ENCODE measurements at places on chromosomes 16 and 17.

GRCh38 chr16:30958175-30959079 lies 873 bp downstream of the SETD1A start:
- no peak for DNase-seq

DNA sequence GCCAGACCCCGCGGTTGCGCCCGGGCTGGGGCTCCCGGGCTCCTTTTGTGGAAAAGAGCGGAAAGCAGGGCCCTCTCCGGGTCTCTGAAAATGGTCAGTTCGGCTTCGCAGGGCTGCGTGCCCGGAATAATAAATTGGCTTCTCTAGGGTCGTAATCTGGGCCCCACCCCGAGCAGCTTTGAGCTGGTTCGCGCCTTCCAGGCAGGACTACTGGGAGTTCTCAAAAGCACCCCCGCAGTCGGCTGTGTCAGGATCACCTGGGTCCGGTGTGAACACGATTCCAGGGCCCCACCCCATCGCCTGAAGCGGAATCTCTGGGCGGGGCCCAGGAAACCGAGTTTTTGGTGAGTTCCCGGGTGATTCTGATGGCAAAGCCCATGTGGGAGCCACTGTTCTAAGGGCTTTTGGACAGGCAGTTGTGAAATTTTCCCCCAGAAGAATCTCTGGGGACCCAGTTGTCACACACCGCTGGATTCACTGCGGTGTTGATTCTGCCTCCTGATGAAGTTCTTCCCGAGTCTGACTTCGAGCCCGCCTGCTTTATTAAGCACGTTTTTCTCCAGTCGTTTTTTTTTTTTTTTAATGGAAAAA lies 77.0 kb downstream of the MRC2 start:
- no peak for DNase-seq

- no peak for DNase-seq
Observed at GRCh38 chr16:28589069-28589468, 7.8 kb downstream of the SULT1A2 start.

DNA sequence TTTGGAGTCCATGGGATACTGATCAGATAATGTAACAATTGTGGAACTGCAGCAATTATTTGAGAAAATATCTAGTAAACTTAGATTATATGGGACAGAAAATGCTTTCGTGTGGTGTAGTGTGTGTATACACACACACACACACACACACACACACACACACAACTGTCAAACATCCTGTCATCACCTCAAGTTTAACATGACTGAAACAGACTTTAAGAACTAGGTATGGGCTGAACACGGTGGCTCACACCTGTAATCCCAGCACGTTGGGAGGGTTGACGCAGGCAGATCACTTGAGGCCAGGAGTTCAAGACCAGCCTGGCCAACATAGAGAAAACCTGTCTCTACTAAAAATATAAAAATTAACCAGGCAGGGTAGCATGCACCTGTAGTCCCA lies 544 bp upstream of the EVI2A start:
- no peak for DNase-seq

DNA sequence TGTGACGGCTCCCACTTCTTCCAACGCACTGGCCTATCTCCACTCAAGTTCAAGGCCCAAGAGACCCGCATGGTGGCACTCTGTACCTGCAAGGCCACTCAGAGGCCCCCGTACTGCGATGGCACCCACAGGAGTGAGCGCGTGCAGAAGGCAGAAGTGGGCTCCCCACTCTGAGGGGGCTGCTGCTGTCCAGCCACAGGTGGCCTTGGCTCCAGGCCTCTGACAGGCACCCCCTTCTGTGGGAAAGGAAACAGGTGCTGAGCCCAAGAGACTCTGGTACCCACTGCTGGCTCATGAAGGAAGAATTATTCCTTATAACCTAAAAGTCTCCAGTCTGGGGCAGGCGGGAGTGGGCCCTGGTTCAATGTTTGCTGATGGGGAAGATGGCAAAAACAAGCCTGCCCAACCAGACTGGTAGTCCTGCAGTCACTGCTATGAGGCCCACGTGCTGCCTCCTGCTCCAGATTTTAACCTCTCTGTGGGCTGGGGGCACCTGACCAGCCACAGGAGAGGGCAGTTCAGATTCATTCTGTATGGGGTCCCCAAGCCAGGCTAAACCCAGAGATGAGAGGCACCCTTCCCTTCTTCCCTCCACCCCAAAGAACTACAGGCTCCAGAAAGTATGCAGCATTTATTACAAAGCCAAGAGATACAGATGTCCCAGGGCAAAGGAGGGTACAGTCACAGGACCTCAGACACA lies 3.3 kb downstream of the CISD3 start:
- DNase-seq = no peak

DNA sequence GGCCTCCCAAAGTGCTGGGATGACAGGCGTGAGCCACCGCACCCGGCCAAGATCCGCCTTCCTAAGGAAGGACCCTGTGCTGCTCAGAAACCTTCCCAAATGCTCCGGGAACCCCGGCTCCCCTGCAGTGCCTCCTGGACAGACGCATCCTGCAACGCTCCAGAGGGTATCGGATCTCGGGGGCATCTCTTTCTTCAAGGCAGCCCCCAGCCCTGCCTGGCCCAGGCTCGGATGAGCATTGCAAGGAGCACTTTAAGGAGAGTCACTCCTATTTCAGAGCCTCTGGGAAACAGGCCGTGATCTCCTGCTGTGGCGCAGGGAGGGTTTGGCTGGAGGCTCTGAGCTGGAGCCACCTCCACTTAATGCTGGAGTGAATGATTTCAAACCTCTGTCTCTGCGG lies 17.2 kb upstream of the ABR start:
- no peak for DNase-seq

GRCh38 chr16:70391881-70392481 lies 45.3 kb downstream of the DDX19A start:
- no peak for DNase-seq

- no peak for DNase-seq
Observed at GRCh38 chr16:11638140-11638539, 30.1 kb upstream of the SNN start.

DNA sequence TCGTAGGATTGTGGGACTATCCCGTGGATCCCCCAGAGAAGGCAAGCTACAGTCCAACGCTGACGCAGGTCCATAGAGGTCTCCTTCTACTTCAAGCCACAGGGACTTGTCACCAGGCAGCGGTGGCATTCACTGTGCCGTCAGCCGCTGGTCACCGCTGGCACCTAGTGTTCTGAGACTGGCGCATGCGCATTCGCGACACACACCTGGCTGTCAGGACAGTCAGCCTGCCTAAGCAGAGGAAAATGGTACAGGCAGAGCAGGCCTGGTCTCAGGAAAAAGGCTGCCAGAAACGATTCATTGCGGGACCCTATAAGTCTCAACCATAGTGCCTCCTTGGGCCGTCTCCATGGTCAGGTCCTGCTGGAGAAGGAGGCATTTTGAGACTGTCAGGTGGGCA lies 138.0 kb upstream of the WSB1 start:
- no peak for DNase-seq

DNA sequence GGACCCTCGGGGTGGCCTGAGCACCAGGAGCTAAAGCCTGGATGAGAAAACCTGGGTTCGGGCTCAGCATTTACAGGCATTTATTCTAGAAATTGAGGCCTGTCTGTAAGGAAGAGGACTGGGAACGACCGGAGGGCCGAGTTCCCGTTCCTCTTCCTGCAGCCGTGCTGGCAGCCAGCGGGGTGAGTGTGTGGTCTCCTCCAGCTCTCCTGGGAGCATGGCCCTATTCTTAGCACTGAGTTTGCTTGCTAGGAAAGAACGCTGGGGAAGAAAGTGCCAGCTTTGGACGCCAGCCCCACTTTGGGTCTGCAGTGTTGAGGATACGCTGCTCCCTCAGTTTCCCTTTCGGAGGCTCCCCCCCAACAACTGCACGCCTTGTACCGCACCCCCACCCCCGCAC lies 49.6 kb downstream of the MGAT5B start:
- DNase-seq = no peak

DNA sequence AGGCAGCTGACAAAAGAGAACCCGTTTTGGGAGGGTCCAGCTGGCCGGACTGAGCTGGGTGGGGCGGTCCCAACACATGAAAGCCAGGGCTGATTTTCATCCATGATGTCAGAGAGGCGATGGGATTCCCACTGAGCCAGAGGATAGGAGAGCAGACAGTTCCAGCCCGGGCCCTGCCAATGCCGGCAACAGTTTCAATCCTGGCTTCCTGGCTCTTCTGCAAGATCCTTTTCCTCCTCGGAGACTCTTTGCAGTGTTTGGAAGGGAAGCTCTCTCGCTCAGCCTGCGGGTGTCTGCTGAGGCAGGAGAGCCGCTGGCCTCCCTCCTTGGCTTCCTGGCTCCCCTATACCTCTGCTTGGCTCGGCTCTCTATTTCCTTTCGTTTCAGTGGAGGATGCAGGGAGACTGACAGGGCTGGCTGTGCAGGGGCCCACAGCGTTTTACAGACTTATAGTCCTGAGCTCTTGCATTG lies 145.5 kb upstream of the SOX9 start:
- no peak for DNase-seq

- no peak for DNase-seq
Observed at GRCh38 chr17:50837980-50838954, 2.9 kb downstream of the WFIKKN2 start.

DNA sequence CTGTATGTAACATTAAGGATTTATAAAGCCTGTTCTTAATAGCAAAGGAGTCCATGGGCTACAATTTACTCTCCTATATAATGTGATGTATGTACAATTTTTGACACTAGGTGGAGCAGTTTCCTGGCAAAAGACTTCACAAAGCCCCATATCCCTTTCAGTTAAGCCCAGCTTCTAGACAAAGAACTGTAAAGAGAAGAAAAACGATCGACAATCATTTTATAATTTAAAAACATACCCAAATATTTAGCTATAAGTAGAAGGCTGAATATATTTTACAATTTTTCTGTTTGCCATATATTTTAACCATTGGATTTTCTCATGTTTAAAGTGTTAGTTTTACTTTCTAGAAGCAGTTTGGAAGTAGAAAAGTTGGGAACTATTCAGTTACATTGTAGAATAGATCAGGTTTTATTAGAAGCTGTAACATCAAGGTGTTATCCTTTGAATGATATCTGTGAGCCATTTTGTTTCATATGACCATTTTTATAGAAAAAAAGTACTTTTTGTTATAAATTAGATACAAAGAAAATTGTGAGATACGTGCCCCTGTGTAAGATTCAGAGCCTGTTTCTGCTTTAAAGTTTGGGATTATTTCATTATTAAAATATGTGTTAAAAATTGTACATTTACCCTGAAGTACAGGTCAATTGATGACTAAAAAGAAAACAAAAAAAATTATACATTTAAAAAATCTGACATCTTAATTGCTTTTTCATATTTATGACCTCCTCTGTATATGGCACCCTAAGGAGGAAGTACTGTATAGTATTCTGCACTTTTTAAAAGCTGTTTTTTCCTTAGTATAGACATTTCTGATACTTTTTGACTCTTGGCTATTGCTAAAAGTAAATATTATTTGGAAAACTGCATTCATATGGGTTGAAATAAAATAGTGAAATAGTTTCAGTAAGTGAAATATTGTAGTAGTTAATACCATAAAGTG lies 46.3 kb downstream of the VMP1 start:
- DNase-seq = no peak

- no peak for DNase-seq
Observed at GRCh38 chr17:38320482-38320881, 23.3 kb downstream of the GPR179 start.

DNA sequence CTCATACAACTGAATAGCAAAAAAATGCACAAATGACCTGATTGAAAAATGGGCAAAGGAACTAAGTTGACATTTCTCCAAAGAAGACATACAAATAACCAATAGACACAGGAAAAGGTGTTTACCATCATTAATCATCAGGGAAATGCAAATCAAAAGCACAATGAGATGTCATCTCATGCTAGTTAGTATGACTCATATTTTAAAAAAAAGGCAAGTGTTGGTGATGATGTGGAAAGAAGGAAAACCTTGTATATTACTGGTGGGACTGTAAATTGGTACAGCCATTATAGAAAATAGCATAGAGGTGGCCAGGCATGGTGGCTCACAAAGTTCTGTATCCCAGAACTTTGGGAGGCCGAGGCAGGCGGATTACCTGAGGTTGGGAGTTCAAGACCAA lies 232.5 kb upstream of the ZFHX3 start:
- no peak for DNase-seq

DNA sequence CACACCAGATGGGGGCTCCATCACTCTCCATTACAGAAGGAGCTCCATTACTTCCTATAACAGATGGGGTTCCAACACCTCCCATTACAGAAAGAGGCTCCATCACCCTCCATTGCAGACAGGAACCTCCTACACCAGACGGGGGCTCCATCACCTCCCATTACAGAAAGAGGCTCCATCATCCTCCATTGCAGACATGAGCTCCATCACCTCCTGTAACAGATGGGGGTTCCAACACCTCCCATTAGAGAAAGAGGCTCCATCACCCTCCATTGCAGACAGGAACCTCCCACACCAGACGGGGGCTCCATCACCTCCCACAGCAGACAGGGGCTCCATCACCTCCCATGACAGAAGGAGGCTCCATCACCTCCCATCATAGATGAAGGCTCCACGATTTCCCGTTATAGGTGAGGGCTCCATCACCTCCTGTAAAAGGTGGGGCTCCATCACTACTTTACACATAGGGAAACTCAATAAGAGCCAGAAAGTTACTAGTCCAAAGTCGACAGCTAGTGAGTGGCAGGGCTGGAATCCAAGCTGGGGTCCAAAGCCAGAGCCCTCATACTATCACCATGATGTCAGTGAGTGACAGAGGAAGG lies 224.8 kb downstream of the RBFOX3 start:
- DNase-seq = no peak
